ENCODE measurements at places on chromosomes 3 and 15.
A peak's percentile ranks its signal among the peaks of the same experiment; 100 is the strongest.

- DNase-seq, result no peak
Observed at GRCh38 chr3:119601154-119601553, 3.5 kb downstream of the PLA1A start.

GRCh38 chr3:42535981-42536784 is 33.7 kb downstream of the VIPR1 start:
- peak; percentile 62 for DNase-seq

DNA sequence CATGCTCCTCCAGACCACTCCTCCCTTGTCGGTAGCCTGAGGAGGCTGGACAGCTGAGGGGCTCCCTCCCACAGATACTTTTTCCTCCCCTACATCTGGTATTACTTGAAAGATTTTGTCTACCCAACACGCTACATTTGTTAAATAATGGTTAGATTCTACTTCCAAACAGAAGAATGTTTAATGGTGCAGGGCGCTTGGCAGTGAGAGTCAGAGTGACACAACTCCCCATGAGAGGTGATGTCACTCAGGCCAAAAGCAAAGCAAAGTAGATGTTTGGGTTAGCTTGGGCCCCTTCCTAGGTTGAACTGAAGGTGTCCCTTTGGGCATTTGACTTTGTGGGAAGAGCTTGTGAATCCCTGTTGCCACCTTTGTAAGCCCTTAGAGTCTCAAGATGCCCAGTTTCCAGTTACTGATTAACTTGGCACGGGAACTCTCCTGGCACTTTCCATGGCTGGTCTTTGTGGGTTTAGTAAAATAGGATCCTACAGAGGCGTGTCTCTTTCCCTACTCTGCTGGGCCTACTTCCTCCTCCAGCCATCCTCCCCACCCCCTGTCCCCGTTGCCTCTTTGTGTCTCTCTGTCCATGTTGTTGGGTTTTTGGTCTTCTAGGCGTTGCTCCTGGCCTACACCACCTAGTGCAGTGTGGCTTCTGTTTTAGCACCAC is 5.6 kb downstream of the LIMD1 start:
- DNase-seq, result no peak

DNA sequence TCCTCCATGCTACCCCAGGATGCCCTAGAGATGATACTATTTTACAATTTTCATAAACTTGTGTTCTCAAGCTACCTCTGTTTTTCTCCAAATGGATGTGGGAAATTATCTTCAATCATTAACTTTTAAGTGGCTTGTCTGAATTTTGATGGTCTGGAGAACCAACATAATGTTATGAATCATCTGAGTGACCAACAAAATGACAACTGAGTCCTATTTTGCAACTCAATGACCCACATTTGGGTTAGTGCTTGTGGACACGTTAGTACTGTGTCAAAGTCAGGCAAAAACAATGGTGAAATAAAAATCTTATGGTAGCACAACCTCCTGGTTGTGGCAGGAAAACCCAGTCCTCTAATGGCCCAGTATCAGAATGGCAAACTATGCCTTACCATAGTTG is 352.4 kb upstream of the ZNF385D start:
- no peak for DNase-seq

DNA sequence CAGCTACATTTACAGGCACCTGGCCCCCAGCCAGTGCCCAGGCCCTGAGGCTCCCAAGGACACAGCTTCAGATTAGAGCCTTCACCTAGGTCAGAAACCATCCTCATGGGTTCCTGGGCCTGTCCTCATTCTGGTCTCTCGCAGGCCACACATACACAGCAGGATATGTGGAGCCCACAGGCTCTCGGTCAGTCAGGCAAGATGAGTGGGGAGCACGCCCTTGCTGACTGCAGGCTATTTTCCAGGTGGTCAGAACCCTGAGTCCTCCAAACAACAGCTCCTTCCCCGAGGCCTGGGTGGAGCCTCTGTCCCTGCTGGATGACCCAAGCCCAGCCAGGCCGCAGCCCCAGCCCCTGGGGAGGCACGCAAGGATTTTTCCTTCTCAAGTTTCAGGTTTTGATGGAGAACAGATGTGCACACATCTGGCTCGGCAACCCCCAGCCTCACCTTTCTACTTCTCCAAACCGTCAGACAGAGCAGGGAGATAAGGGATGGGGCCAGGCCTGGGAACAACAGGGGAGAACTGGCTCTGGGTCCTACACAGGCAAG is 1.6 kb downstream of the STRA6 start:
- no peak for DNase-seq

DNA sequence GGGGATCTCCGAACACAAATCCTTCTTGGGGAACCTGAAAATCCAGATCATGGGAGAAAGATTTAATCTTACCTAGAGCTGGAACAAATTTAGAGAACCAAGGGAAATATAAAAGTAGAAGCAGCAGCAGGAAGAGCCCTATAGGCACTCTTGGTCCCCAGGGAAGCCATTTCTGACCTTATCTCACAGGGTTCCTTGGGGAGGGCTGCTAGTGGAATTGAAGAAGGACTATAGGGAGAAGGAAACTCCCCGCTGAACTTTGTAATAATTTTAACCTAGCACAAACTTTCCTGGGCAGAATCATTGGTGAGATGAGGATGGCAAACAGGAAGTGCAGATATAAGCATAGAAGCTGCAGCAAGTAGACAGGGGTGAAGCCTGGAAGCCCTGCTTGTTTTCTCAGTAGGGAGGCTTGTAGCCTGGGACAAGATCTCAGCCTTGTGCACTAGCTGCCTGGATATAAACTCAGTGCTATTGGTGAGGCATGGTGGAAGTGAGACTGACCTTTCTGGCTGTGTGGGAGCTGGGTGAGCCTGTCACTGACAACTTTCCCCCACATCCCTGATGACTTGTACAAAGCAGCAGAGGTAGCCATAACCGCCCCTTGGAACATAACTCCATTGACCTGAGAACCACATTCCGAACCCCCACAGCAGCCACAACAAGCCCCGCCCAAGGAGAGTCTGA is 343.0 kb upstream of the TGFBR2 start:
- DNase-seq, result no peak

GRCh38 chr3:25856902-25857518 is 67.1 kb downstream of the OXSM start:
- peak; percentile 61 for DNase-seq

- no peak for DNase-seq
Observed at GRCh38 chr3:48278884-48279559, 38.1 kb downstream of the ZNF589 start.

DNA sequence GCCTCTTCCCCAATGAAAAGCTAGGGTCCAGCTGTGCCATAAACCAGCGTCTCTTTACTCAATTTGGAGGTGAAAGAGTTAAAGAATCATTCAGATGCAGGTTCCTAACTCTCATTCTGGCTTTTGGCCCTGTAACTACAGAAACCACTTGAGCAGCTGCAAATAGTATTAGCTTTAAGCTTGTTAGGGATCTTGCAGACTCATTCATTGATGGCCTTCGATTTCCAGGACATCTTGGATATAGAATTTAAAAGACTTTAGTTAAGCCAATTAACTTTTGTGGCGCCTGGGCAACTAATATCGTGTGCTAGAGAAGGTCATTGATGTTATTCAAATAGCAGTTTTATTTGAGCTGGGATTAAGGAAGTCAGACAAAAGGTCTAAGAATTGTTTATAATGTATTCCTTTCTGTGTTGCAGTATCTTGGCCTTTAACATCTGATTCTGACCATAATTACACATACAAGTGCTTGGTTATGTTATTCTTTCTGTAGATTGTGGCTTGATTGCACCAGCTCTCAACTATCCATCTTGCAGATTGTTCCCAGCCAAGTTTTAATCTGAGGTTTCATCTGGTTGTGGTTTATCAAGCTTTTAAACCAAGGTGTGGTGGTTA is 185.3 kb downstream of the CACNA2D3 start:
- no peak for DNase-seq

- no peak for DNase-seq
Observed at GRCh38 chr15:55530861-55531313, 22.9 kb upstream of the DNAAF4 start.

GRCh38 chr3:138199851-138200250 is 12.8 kb downstream of the ARMC8 start:
- DNase-seq, result no peak

- DNase-seq, result no peak
Observed at GRCh38 chr15:31130576-31131237, 29.2 kb upstream of the TRPM1 start.

GRCh38 chr3:142244056-142244455 is 18.7 kb upstream of the GK5 start:
- DNase-seq, result no peak

DNA sequence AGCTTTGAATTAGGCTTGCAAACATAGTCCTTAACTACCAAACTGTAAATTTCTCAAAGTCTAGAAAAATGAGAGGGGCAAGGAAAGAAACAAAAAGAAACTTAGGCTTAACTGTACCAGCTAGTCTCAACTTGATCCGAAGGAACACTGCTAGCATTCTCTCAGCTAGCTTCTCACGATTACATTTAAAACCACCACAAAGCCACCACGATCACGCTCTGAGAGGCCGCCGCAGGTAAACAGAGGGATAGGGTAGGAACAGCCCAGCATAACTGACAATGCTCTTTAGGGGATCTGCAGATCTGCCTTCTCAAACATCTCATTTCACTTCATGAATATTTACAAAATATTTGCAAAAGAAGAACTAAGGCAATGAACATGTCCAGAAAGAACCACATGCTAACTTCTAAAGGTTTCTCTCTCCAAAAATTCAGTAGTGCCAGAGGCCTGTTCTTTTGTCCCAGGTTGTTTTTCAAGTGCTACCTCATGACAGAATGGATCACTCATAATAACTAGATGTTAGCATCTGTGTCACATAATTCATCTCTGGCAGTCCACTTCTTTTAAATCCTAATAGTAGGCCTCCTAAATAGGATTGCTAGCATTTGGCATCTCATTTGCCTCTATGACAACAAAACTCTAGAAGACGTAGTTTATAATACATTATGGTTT is 18.9 kb downstream of the VGLL4 start:
- DNase-seq, result peak; percentile 24

GRCh38 chr3:129304146-129304961 is 25.7 kb downstream of the HMCES start:
- DNase-seq, result no peak

DNA sequence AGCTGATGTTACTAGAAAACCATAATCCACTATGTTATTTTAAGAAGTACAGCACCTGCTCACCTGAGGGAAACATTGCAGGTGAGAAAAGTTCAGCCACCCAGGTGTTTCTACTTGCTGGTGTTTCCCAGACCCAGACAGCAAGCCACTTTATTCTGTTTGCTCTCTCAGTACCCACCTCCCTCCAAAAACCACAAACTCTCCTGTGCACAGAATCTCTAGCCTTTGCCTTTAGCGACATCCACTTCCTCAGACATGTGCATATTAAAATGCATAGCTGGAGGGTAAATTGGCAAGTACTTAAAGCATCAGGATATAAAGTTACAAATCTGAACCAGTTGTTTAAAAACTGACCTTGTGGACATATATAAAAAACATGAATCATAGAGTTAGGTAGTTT is 36.7 kb downstream of the VGLL3 start:
- DNase-seq, result no peak

- peak; percentile 48 for DNase-seq
Observed at GRCh38 chr3:149224736-149225594, 3.3 kb upstream of the CP start.

DNA sequence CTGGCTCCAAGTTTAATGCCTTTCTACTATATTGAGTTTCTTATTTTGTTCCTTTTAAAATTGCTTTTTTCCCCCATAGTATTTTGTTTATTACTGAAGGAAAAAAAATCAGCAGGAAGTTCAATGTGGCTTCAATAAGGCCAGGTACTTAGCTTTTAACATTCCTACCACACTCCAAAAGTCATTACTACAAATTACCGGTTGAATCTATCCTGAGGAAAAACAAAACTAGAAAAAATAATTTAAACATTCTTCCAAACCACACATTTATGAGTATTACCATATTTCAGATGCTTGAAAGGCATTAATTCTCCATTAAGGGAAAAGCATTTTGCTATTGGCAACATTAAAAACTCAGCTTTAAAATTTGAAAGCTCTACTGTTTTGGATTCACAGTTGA is 20.2 kb upstream of the TNFSF10 start:
- DNase-seq, result no peak

DNA sequence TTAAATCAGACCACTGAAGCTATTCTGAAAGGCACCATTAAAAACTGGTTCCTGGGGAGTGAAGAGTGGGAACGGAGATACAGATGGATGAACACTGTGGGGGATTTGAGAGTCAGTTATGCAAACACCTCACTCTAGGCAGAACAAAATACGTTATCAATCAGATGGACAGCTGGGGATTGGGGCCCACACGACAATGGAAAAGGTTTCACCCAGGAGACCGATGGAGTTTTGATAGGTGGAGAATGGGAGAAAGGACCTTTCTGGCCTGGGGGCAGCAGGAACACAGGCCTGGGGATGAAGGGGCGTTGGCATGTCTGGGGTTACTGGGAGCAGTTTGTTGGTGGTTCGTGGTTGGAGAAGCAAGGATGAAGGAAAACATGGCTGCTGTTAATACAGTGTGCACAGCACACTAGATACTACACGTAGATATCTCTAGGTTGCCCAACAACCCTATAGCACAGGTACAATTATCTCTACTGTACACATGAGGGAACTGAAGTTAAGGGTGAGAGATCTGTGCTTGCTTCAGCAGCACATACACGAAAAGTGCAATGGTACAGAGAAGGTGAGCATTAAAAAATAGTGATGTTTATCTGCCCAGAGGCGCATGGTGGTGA is 16.5 kb downstream of the ST6GAL1 start:
- DNase-seq, result no peak

- DNase-seq, result no peak
Observed at GRCh38 chr3:47348411-47349154, 32.2 kb upstream of the PTPN23 start.

- DNase-seq, result no peak
Observed at GRCh38 chr3:193812791-193813500, 219.9 kb downstream of the OPA1 start.

GRCh38 chr3:64957408-64958198 is 269.8 kb upstream of the ADAMTS9 start:
- DNase-seq, result no peak

DNA sequence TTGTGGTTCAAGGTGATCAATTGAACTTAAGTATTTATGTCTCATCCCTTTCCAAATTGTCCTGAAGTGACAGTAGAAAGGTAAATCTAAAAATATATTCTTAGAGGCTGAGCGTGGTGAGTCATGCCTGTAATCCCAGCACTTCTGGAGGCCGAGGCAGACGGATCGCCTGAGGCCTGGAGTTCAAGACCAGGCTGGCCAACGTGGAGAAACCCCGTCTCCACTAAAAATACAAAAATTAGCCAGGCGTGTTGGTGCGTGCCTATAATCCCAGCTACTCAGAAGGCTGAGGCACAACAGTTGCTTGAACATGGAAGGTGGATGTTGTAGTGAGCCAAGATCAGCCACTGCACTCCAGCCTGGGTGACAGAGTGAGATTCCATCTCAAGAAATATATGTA is 226.6 kb downstream of the DPH6 start:
- DNase-seq, result no peak

- no peak for DNase-seq
Observed at GRCh38 chr15:52803467-52804306, 13.6 kb upstream of the ONECUT1 start.

DNA sequence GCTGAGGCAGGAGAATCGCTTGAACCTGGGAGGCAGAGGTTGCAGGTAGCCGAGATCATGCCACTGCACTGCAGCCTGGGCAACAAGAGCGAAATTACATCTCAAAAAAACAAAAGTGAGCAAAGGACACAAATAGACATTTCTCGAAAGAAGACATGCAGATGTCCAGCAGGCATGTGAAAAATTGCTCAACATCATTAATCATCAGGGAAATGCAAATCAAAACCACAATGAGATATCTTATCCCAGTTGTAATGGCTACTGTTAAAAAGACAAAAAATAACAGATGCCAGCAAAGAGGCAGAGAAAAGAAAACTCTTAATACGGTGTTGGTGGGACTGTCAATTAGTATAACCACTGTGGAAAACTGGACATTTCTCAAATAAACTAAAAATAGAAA is 20.9 kb downstream of the ASB7 start:
- DNase-seq, result no peak
